Stimulated activated CD4-positive, alpha-beta T cell treated with anti-CD3 and anti-CD28 coated beads, Interleukin-4, amount 100 ng/mL, for 48 hours (primary cell): ENCODE measurements at places on chromosomes 4 and X.

DNA sequence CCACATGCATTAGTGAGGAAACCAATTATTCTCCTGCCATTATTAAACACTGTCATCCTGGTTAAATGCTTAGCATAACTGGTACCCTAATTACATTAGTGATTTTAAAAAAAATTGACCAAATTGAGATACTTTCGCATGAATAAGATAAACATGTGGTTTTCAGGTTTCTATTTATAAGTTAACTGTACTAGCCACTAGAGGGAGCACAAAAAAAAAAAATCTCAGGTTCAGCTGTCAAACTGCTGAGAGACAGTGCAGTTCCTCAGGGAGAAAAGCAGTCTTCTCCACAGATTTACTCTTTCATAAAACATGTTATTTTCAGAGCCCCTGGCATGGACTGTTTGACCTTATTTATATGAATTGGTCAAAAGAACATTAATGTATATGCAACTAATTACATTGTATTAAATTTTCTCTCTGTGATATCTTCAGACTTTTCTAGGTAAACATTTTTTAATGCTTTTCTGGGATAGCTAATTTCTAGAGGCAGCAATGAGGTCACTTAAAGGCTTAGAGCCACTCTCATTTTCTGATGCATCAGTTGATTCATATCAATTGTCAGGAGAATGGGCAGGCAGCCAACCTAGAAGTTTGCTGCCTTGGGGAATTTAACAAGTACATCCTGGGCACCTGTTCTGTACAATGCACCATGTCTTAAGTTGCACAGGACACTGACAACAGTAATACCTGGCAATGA is 167.5 kb downstream of the CDS1 start:
- no peak for DNase-seq

DNA sequence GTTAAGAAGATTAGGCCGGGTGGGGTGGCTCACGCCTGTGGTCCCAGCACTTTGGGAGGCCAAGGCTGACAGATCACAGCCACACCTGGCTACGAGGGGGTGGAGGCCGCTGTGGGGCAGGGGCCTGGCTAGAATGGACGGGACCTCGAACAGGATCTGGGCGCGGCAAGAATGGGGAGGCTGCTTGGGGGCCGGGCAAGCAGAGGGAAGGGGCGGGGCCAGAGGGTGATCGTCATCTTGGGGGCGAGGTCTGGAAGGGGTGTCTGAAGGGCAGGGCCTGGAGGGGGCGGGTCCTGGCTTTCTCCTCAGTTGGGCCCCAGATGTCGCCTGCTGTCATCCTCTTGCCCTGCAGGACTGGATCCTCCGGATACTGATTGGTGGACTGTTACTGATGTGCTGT is 57.3 kb upstream of the ENPEP start:
- no peak for DNase-seq

DNA sequence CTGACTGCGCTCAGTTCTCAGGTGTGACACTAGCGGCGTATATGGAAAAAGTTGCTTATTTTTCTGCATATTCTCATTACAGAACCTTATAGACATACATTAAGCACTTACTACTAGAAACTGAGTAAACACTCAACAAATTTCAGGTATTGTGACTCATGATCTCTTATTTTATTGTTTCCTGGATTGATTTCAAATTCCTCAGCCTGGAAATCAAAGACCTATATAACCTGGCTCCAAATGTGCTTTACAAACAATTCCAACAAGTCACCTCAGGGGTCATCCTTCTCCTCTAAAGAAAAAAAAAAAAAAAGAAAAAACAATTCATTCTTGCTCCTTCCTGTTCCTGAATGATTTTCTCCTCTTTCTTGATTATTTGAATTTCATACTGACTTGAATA is 152.3 kb downstream of the ADAM29 start:
- no peak for DNase-seq

DNA sequence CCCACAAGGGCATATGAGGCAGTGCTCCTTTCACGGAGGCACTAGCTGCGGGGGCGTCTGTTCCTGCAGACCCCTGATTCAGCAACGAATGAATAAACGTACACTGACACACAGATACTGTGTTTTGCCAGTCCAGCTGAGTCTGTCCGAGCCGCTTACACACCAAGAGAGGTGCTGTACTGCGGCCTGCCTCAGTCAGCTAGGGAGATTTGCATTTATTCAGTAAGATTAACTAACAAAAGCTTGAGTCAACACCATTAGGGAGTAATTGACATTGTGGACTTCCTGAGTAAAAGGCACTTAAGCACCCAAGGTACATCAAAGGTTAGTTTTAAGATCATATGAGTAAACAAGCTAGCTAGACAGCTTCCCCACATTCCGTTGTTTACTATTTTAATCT is 31.0 kb upstream of the BEX4 start:
- no peak for DNase-seq

- DNase-seq: no peak
Observed at GRCh38 chrX:109843963-109844751, 111.1 kb upstream of the ACSL4 start.

DNA sequence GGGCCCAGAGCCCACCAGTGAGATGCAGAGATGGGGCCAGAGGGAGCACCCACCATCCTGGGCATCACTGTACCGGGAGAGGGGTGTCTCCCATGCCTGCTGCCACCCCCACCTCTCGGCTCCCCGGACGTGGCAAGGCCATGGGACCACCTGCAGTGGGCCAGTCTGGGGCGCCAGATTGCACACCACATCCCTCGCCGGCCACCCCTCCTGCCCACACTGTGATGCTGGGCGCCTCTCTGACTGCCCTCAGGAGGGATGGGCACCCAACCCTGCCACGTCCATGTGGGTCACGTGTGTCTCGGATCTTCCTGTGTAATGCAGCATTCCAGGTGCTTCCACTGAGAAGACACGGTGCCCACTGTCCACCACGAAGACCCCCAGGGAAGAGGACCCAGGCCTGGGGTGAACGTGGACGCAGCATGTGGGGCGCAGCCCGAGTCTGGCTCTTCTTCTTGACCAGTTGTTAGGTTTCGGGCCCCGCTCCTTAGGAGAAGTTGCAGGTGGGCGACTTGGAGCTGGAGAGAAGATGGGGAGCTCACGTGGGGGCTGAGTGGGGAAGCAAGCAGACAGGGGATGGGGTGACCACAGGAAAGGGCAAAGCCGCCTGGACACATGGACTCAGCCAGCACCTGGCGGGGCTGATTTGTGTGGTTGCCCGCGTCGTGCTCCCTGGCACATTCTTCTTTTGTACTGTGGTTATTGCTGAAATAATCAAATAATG is 47.7 kb downstream of the ZFYVE28 start:
- no peak for DNase-seq

DNA sequence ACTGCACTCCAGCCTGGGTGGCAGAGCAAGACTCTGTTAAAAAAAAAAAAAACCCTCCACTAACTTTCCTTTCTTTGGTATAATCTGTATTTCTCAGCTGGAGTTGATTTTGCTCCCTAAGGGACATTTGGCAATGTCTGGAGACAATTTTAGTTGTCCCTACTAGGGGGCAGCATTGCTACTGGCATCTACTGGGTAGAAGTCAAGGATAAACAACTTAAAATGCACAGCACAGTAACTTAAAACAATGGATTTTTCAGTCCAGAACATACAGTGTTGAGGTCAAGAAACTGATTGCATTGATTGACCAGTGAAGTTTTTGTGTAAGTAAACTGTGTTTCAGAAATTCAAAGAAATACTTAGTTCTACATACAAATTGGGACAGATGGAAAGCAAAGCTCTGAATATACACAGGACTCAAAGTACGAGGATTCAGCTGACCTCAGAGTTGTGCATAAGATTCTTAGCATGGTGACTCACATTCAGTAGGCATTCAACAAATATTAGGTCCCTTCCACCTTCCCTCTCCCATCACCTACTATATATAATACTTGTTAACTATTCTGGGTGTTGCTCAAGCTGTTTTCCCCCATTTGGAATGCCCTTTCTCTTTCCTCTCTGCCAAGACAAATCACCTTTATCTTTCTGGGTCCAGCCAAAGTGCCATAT is 8.8 kb downstream of the DDX53 start:
- DNase-seq: no peak

DNA sequence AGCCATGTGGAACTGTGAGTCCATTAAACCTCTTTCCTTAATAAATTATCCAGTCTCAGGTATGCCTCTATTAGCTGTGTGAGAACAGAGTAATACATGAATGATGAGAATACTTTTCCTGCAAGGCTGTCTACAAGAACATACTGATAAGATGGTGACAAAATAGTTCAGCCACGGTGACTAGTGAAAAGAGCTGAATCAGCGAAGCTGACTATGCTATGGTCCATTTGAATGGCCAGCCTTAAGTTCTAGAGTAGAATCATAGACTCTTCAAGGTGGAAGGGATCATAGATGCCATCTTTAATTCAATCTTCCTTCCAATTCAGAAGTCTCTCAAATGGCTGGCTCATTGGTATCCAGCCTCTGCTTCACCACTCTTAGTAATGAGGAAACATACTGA is 163.3 kb downstream of the SPANXN1 start:
- no peak for DNase-seq

DNA sequence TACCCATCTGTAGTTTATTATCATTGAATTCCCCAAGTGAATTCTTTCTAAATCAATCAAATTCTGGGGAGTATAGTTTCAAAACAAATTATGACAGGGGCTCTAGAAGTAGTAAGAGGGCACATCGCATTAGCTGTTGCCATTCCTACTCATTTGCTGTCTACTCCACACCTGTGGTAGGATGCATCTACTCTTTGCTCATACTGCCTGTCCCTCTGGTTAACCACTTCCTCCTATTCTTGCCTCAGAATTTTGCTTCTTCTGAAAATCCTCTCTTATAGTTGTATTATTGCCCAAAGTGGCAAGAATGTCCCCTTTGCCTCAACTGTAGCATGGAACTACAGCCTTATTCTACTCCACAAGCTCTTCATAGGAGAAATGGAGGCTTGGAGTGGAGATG is 12.7 kb upstream of the DGKK start:
- no peak for DNase-seq

- no peak for DNase-seq
Observed at GRCh38 chrX:130120321-130120731, 10.0 kb upstream of the ELF4 start.

DNA sequence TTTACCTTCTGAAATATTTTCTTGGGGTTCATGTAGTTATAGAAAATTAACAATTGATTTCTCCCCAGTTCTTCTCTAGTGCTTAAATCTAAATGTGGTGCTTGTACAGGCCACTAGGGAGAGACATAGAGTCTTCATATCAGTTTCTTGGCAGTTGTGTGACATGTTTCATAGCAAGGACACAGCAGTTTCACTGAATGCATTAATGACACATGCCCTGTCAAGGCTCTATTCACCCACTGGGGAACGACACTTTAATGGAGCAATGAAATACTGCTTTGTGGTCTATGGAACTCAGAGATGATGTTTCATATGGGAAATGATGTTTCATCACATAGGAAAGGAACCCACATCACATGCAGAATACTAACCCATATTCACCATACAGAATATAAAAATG is 2.8 kb downstream of the VEGFC start:
- DNase-seq: no peak

- DNase-seq: no peak
Observed at GRCh38 chr4:150401083-150401687, 180.8 kb upstream of the MAB21L2 start.

GRCh38 chrX:19065535-19065934 is 56.7 kb downstream of the ADGRG2 start:
- DNase-seq: no peak

- no peak for DNase-seq
Observed at GRCh38 chrX:107878106-107878505, 52.4 kb downstream of the MID2 start.

GRCh38 chrX:118730500-118731247 is 3.3 kb downstream of the IL13RA1 start:
- no peak for DNase-seq

DNA sequence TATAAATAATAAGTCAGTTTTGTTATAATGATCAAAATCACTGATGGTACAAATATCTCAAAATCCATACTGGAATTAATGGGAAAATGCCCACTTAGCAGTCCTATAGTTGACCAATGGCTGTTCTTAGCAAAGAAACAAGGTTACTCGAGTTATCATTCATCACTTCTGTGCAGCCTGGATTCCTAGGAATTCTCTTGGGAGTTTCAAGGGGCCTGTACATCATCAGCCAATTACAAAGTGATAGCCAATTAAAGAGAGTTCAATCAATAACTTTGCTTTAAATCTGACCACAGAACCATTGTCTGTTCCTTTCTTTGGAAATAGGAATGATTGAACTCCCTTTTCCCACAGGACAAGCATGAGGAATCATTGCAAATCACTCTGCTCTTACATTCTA is 205.5 kb downstream of the PCDH19 start:
- DNase-seq: no peak

DNA sequence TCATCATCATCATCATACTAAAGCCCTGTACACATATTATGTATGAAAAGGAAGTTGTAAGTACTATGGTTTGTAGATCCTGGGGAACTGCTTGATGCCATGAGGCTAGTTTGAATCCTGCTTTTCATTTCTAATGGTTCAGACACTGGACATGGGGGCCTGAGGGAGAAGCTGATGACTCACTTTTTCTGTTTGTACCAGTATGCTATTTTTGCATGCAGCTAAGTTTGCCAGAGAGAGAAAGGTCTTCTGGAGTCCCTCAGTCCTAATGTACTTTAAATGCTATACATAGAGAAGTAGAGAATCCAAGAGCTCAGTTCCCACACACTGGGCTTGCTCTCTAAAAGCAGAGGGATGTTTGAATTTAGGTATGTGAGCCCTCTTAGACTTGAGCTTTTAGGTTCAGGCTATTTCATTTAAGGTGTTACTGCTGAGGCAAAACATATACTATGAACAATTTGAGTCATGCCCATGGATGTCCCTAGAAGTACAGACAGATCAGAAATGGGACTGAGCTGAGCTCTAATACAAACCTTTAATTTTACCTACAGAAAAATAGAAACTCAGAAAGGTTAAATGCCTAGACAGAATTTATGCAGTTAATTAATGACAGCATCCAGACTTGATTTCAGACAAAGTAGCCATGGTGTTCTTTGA is 17.6 kb upstream of the HS3ST1 start:
- DNase-seq: no peak

DNA sequence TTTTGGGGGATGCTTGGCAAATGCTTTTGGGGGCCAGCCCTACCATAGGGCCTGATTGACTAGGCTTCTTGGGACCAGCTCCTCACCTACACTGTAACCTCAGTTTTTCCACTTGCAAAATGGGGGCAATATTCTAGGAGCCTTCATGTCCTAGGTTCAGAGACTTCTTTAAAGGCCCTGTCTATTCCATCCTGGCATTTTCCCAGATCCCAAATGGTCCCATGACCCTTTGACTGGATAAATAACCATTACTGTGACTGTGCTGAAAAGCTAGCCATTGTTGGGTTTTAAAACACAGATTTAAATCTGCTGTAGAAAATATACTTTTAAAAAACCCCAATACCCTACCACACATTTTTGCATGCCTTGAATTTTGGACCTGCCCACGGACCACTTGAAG is 149.8 kb downstream of the EFNB1 start:
- DNase-seq: no peak

- DNase-seq: no peak
Observed at GRCh38 chrX:115018040-115018647, 728 bp upstream of the IL13RA2 start.

DNA sequence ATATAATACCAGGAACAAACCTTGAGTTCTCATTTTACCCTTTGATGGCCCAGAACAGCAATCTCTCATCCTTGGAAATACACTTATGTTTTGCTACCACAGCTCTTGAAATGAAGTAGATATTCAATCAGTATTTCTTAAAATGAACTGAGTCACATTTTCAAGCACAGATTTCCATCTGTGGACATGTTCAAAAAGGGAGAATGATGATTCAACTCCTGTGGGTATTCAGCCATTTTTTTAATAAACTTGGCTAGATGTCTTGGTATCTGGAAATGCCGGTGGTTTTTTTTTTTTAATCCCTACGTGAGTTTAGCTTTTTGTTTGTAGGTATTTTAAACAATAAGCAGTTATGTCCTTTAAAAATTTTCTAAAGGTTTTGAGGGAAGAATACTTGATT is 64.2 kb upstream of the TRPC5OS start:
- no peak for DNase-seq
